ENCODE measurements at places on chromosomes 3 and 15. TPM values are rescaled to one million over a fixed set of nuclear protein-coding genes. Genes with fewer than 3 reads are reported as not detected.

The PPP1R14D gene
- not detected for total RNA-seq

The ARL8B gene
- 60.1 TPM for total RNA-seq

GRCh38 chr15:97061392-97061791 is 730.9 kb downstream of the NR2F2 start:
- DNase-seq = no peak

DNA sequence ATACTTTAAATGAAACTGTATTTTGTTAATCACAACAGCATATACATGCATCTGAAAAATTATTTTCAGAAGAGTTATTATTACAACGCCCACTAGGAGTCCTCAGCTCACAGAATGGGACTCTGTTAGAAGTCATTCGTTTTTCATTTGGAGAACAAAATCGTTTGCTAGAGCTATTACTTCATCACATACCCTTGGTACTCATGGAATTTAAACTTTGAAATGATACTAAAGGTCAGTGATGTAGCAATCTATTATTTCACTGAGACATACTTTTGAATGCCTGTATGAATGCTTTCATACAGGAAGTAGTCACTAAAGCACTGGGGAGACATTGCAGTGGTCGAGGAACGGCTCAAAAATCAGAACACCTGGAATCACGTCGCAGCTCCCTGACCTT is 198.1 kb downstream of the MBNL1 start:
- no peak for DNase-seq

GRCh38 chr15:40594429-40594836 is 384 bp downstream of the KNL1 start:
- no peak for DNase-seq

DNA sequence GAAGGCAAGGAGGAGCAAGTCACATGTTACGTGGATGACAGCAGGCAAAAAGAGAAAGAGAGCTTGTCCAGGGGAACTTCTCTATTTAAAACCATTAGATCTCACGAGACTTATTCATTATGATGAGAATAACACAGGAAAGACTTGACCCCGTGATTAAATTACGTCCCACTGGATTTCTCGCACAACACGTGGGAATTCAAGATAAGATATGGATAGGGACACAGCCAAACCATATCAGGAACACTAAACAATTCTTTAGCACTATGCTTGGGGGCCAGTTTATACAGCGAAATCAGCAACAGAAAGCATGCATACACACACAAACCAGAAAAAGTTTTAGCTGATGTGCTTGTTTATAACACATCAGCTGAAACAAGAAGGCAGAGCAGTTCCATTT is 704.2 kb downstream of the OTOL1 start:
- no peak for DNase-seq

DNA sequence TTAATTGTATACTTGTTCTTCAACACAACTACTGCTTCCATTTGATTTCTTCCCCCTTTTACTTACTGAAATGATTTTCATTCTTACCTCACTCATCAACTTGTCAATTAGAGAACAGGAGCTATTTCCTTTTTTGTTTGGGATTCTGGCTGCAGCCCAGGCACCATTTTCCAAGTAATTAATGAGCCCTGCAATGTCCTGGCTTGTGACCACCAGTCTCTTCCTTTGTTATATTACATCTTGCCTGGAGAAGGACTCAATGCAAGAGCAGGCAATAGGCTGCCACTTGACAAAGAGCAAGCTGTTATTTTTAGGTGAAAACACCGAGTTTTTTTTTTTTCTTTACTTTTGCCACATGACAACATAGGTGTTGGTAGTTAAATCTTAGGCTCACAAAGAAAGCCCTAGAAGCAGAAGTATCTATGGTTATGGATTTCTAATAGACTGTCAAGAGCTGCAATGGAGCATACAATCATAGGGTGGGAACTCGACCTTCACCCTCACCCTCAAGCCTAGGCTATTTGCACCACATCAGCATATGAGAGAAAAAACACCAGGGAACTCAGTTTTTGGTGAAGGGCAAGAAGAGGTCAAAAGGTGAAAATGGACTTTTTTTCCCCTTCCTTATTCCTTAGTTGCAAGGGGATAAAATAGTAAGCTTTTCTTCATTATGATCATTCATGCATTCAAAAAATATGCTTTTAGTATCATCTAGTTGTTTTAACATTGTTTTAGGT is 114.9 kb downstream of the TNIK start:
- DNase-seq = no peak

GRCh38 chr3:158731938-158732855 is at the start of gene RARRES1:
RARRES1 (minus strand) TSS chr3:158732457; CDS start chr3:158732415, 42 bp downstream.
- DNase-seq = peak; percentile 91

DNA sequence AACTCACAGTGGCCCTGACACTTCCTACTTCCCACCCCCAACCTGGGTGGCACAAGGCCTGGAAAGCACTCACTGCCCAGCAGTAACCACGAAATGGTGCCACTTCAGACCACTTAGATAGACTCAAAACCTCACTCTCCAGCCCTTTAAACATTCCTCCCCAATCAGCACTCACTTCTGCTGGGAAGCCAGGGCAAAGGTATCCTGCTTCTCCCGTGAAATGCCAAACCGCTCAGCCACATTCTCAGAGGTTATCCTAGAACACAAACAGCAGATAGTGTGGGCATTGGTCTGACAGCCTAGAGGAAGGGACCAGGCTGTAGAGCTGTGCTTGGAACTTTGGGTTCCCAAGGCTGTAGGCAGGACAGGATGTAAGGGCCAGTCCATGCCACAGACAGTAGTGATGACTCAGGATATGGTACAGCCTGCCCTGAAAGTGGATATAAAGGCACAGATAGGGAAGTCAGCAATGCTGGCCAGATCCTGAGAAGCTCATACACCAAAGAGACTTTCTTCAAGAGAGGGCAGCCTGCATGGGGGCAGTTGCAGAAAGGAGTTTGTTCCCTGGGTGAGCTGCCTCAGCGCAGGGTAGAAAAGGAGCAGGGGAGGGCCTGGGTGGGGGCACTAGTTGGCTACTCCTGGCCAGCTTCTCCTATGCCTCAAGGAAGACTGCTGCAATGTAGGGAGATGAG is 9.2 kb downstream of the ACAA1 start:
- DNase-seq = peak; percentile 51

GRCh38 chr3:81726735-81727134 is 34.7 kb downstream of the GBE1 start:
- DNase-seq = no peak

Data from cardiac septum (tissue), 1 donor.